Spleen (tissue), 13 donors: ENCODE measurements at places on chromosomes 6 and 20. TPM values are rescaled to one million over a fixed set of nuclear protein-coding genes. Genes with fewer than 3 reads are reported as not detected.
A peak's percentile ranks its signal among the peaks of the same experiment; 100 is the strongest.

The B3GAT2 gene
- total RNA-seq: not detected

- H3K27ac ChIP-seq: peak overlapping the region; percentile 13
- no peak overlapping the region for H3K4me3 ChIP-seq
- no peaks in the 10 kb centered on the region for H3K4me1 ChIP-seq
- no peaks in the 10 kb centered on the region for H3K27me3 ChIP-seq
- H3K36me3 ChIP-seq: no peaks in the 10 kb centered on the region
- DNase-seq: no peak
Observed at GRCh38 chr6:24766680-24767462, 7.9 kb upstream of the GMNN start.

The NNAT gene
- total RNA-seq: not detected

The MCCD1 gene
- total RNA-seq: not detected

The NOX3 gene
- not detected for total RNA-seq

The WFDC12 gene
- total RNA-seq: not detected

GRCh38 chr6:107670792-107671199 is 153.3 kb downstream of the SCML4 start:
- H3K4me3 ChIP-seq: no peak overlapping the region
- peak; percentile 82 for DNase-seq
- peak overlapping the region; percentile 37 for H3K27ac ChIP-seq

- H3K27ac ChIP-seq: no peak overlapping the region
- no peaks in the 10 kb centered on the region for H3K27me3 ChIP-seq
- no peaks in the 10 kb centered on the region for H3K36me3 ChIP-seq
- DNase-seq: no peak
- no peaks in the 10 kb centered on the region for H3K4me1 ChIP-seq
Observed at GRCh38 chr6:99305021-99305554, 44.4 kb downstream of the FAXC start.

- DNase-seq: no peak
- no peaks in the 10 kb centered on the region for H3K27me3 ChIP-seq
Observed at GRCh38 chr20:45782890-45783289, 8.8 kb downstream of the WFDC3 start.

The RBPJL gene
- total RNA-seq: not detected

GRCh38 chr6:144394210-144394609 is 109.1 kb downstream of the UTRN start:
- H3K36me3 ChIP-seq: no peaks in the 10 kb centered on the region
- H3K27ac ChIP-seq: no peak overlapping the region
- no peak for DNase-seq
- H3K4me1 ChIP-seq: peaks cover 57% of the 10 kb centered on the region

The RAET1L gene
- total RNA-seq: not detected

The TFAP2A gene
- total RNA-seq: 0.28 TPM

- H3K27ac ChIP-seq: peak overlapping the region; percentile 95
- DNase-seq: peak; percentile 94
- no peaks in the 10 kb centered on the region for H3K36me3 ChIP-seq
- H3K27me3 ChIP-seq: no peaks in the 10 kb centered on the region
- H3K4me3 ChIP-seq: peak overlapping the region; percentile 47
- H3K4me1 ChIP-seq: peaks cover 42% of the 10 kb centered on the region
Observed at GRCh38 chr6:27871924-27872638, 40.1 kb downstream of the OR2B2 start.

GRCh38 chr6:134511984-134512683 is 194.2 kb upstream of the SGK1 start:
- H3K27me3 ChIP-seq: no peaks in the 10 kb centered on the region
- no peak overlapping the region for H3K27ac ChIP-seq
- no peak overlapping the region for H3K4me3 ChIP-seq
- DNase-seq: no peak
- H3K36me3 ChIP-seq: no peaks in the 10 kb centered on the region
- H3K4me1 ChIP-seq: peaks cover 6% of the 10 kb centered on the region

DNA sequence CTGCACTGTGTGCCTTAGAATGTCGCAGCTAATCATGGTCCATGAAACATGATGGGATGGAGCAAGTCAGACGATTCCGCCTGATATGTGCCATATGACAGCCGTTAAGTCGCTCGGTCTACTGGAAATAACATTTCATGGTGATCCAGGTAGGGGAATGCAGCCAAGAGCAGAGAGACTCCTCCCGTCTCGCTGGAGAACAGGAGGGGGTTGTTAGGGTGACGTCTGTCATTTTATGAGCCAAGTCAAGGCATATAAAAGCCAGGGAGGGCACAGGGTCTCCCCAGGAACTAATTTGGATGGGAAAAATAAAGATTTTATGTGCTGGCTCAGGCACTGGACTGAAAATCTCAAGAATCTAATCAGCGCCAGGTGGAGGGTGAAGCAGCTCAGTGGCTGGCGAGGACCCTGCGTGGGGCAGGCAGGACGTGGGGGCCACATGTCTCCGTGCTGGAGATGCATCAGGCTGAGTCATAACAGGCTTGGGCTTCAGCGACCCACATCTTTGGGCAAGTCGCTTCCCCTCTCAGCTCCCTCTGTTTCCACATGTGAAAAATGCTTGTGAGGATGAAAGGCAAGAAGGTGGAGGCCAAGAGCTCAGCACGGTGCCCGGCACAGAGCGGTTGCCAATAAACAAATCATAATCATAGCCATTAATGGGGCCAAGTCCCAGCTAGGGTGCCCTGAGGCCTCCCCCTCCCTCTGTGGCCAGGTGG is 234.6 kb downstream of the ANKRD60 start:
- no peaks in the 10 kb centered on the region for H3K27me3 ChIP-seq
- no peak overlapping the region for H3K27ac ChIP-seq
- H3K36me3 ChIP-seq: no peaks in the 10 kb centered on the region
- H3K4me1 ChIP-seq: no peaks in the 10 kb centered on the region
- no peak for DNase-seq

GRCh38 chr6:56868687-56869086 is 86.2 kb upstream of the BEND6 start:
- no peaks in the 10 kb centered on the region for H3K27me3 ChIP-seq
- H3K4me1 ChIP-seq: peaks cover 4% of the 10 kb centered on the region
- DNase-seq: no peak
